ENCODE measurements at places on chromosomes 13 and 19.

- no peak for DNase-seq
These were observed at the start of gene CDX2 for GRCh38 chr13:27969082-27969865. TSS of gene CDX2 (minus strand) at chr13:27969315. CDS start at chr13:27969006, 309 bp downstream.

GRCh38 chr19:53540091-53540490, 2.1 kb downstream of the ZNF331 start:
- DNase-seq: no peak

DNA sequence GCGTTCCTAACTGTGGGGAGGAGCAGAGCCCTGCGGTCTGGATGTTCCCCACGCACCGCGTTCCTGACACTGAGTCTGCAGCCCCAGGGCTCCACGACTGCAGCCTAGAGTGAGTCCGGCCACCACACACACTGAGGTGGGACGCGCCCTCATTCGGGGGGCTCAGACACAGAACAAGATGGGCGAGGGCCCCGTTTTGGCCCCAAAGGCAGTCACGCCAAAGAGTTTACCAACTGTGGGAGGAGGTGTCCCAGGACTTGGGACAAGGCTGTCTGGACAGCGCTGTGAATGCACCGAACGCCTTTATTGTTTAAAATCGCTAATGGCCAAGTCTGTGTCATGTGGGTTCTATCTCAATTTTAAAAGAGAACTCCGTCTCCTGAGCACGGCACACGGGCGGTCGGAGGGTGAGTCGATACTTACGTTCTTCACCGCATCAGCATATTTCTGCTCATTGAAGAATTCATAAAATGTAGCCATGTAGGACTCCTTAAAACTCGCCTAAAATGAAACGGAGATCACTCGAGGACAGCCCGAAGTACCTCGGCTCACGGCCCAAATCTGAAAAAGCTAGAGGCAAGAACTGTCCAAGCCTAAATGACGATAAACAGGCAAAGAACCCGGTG, 35.2 kb upstream of the C13orf46 start:
- no peak for DNase-seq

- DNase-seq: no peak
These were observed 999 bp upstream of the TNFAIP8L1 start for GRCh38 chr19:4638317-4638716.

- no peak for DNase-seq
These were observed 401.1 kb upstream of the ZNF507 start for GRCh38 chr19:31944326-31944725.

DNA sequence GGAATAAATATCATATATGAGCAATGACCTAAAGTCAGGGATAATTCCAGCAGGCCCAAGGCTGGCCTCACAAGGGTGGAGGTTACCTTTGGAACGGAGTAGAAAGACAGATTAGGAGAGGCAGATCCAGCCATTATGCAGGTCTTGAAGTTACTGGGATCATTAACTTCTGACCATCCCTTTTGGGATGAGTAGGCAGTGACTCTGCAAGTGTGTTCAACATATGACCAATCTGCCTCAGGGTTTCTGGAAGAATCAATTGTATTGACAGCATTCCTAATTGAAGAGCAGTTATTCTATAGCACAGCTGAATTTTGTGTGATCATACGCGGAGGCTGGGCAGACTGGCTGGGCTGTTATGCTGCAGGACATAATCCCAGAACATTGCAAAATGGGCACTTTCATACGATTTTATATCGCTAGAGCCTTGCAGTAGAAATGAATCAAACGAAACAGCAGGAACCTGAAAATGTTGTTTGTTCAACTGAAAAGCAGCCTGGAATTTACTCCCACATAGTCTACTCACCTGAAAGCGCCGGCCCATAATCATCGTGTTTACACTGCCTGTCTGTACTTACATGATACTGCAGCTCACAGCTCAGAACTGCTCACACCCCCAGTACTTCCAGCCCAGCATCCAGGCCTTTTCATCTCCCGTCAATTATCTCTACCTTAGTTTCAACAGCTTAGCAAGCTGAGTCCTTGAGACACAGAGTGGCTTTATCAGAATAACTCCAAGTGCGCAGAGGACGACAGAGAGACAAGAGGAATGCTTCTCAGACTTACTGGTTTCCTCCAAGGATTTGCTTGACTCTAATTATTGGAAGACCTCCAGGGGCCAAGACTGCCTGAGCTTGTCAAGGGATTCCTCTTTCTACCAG, 556.1 kb downstream of the EFNB2 start:
- DNase-seq: no peak

- no peak for DNase-seq
These were observed 21.2 kb downstream of the PRAM1 start for GRCh38 chr19:8481201-8481600.

DNA sequence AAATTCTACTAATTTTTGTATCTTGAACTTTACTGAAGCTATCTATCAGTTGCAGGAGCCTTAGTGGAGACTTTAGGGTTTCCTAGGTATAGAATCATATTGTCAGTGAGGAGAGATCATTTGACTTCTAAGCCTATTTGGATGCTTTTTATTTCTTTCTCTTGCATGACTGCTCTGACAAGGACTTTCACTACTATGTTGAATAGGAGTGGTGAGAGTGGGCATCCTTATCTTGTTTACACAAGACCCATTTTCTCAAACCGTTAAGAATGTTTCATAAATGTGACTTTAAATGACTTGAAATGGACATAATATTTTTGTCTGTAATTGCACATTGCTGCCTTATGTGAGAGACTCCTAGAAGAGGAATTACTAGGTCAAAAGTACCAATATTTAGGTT, 17.9 kb upstream of the CSNK1A1L start:
- no peak for DNase-seq

DNA sequence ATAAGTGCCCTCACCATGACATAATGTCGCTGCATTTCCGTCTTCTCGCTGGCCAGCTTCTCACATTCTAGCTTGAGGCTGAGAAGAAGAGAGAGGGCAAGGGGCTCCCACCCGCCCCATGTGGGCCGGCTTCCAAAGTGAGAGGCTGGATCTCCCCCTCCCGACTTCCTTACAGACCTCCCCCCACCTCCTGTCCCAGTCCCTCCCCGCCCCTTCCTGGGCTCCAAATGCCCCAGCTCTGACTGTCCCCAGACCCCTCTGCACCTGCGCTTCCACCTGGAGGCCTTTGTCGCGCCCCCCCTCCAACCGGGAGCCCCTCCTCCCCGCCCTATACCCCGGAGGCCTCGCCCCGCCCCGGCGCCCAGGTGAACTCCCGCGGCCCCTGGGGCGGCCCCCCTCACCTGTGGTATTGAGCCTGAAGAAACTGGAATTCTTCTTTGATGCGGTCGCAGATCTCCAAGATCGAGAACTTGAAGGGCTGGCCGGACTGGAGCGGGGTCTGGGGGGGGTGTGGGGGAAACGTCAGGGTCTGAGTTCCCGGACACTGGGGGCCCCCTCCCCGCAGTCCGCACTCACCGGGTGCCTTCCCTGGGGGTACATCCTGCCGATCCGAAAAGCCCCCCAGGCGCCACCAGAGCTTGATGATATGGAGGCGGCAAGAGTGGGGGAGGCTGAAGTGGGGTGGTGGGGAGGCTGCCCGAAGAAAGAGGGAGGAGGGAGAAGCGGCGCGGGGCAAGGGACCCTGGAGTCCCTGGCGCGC, 595 bp downstream of the TLE2 start:
- DNase-seq: no peak

GRCh38 chr13:89061821-89062220, 1390.7 kb downstream of the SLITRK5 start:
- DNase-seq: no peak

DNA sequence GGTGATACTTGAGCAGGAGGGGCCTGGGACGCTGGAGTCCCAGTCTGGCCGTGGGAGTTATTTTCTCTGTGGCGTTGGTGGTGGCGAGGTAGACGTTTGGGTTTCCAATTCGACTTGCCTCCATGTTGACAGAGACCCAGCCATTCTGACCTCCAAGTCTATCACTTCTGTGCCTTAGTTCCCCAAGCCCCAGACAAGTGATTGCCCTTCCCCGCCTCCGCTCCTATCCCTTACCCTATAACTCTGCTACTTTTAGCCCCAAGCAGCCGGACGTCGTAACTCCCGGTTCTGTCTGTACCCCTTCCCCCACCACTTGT, 549 bp downstream of the TIMM50 start:
- DNase-seq: no peak

DNA sequence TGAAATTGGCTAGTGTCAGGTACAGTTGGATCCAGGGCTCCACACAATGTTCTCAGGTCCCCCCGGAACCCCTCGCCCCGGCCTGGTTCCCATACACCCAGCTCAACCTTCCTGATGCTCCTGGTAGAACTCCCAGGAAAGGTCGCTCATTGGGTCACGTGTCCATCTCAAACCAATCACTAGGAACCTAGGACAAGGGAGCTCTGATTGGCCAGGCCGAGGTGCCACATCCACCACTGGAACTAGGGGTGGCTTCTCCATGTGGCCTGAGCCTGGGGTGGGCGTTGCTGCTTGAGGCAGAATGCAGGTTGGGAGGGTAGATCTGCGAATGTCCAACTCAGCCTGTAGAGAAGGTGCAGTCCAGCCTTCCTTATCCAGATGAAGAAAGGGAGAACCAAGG, 6.9 kb upstream of the MEF2B start:
- DNase-seq: no peak

GRCh38 chr13:43802511-43802910, 15.7 kb upstream of the ENOX1 start:
- DNase-seq: no peak

Data from cortex of kidney (tissue), 1 donor.